Esophagus muscularis mucosa (tissue), 4 donors: ENCODE measurements at places on chromosomes 7 and 10. TPM values are rescaled to one million over a fixed set of nuclear protein-coding genes. Genes with fewer than 3 reads are reported as not detected.

DNA sequence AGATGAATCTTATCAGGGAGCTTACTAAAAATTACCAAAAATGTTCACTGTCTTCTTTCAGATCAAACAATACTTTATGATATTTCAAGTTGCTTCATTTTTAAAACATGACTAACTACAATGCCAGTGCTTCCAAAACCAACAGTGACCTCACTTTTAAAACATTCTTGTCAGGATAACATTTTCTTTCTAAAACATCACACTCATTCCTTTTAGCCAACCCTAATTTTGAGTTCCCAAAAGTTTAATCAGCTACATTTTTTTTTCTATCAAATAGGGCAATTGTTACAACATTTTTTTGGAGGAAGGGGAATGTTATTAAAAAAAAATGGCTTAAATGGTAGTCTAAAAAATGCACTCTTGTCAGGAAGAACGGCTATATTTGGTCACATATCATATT lies 37.3 kb downstream of the RTKN2 start:
- DNase-seq, result no peak

GRCh38 chr10:112288486-112288885 lies 5.3 kb downstream of the TECTB start:
- no peak for DNase-seq

DNA sequence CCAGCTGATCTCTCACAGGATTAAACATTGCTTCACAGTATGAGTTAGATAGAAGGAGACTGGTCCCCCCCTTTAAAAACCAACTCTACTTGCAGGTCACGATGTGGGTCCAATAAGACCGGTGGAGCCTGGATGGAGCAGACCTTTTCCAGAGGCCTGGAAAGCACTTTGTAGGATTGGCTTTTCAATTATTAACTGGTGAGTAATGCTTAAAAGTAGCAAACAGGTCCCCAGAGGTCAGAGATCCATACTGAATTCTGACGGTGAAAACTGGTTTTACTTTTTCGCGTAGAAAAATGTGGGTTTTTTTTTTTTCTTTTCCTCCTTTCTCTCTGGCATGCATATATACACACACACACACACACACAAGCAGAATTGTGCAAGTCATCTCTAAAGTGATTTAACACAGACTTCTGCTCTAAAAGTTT lies 74.9 kb upstream of the OGDHL start:
- no peak for DNase-seq

DNA sequence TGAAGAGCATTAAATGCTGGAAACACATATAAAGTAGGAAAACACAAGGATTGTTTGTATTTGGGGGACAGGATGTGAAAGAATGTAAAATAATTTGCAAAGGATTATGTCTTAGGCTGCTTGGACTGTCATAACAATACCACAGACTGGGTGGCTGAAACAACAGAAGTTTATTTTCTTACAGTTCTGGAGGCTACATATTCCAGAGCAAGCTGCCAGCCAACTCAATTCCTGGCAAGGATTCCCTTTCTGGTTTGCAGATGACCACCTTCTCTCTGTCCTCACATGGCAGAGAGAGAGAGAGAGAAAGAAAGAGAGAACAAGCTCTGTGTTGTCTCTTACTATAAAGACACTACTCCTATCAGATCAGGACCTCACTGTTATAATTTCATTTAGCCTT lies 8.8 kb upstream of the LAMB4 start:
- DNase-seq, result peak; percentile 88

- no peak for DNase-seq
Observed at GRCh38 chr10:70996549-70996948, 108.2 kb upstream of the PCBD1 start.

GRCh38 chr10:94046098-94046497 lies 52.4 kb downstream of the PLCE1 start:
- DNase-seq, result no peak

DNA sequence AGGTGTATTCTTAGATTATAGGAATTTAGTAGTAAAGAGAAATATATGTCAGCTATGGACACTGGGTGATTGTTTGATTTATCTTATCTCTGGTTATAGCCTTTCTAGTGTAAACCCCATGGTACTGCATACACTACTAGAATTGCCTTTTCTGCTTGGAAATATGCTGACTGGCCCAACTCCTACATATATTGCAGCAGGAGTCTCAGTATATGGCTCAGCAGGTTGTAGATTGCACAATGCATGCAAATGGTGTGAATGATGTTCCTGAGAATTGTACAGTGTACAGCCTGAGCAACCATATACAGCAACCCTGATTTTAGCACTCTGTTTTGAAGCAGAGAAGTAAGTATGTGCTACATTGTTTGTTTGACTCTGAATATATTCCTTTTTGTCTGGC lies 153.4 kb upstream of the NPY start:
- no peak for DNase-seq

GRCh38 chr10:56881218-56881617 lies 520.2 kb upstream of the ZWINT start:
- DNase-seq, result no peak

Gene SPAM1
- not detected for total RNA-seq

Gene GPR15LG
- total RNA-seq, result not detected

Gene NPSR1
- not detected for total RNA-seq

Gene TMEM130
- 0.57 TPM for total RNA-seq
